ENCODE measurements at places on chromosomes 6 and 20. TPM values are rescaled to one million over a fixed set of nuclear protein-coding genes. Genes with fewer than 3 reads are reported as not detected.

DNA sequence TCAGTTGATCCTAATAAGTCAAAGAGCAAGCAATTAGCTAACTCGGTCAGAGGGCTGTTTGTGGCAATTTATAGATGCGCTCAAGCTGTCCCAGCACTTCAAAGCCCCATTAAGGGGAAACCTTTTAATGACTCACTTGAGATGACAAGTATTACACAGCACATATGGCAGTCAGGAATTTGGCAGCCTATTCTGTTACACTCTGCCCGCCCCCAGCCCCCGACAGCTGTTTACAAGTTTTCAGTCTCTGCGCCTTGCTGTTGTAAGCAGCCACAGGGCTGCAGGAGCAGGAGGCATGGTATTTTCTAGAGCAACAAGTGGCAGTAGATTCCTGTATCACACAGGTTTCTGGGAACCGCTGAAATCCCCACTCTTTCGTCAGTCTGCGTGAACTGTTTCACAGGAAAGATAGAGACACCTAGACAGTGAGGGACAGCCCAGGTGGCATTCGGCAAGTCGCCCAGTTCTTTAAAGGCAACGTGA is 263.0 kb downstream of the FOXC1 start:
- DNase-seq = no peak

DNA sequence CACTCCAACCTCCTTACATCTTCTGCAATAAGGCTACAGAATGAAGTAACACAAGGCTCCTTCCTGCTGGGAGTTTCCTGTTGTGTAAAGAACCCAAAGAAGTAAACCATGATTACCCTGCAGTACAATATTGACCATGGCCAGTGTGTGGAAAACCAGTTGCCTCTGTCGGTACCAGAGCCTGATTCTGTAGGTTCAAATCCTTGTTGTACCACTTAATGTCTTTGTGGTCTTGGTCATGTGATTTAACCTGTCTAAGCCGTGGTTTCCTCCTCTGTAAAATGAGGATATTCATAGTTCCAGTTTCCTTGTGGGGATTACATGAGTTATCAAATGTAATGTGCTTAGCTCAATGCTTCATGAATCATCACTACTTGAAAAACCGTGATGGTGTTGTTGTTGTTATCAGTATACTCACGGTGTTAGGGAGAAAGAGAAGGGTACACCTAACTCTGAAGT is 60.3 kb upstream of the PRELID3B start:
- DNase-seq = no peak

DNA sequence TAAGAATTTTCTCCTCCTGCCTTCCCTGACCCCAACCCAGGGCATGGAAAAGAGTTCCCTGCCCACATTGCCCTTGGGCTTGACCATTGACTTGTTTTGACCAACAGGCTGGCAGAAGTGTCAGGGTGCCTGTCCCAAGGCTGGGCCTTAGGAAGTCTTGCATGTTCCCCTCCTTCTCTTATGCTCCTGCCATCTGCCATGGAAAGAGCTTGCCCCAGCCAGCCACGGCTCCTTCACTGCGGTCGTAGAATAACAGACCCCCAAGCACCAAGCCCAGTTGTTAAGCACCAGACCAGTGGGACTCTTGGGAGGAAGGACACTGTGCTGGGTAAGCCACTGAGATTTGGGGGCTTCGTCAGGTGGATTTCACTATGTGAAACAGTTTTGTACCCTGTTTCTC is 53.6 kb downstream of the SNX5 start:
- no peak for DNase-seq

GRCh38 chr20:31937820-31938219 is 14.0 kb downstream of the PDRG1 start:
- no peak for DNase-seq

GRCh38 chr20:25299806-25300205 is 51.9 kb downstream of the PYGB start:
- no peak for DNase-seq

- DNase-seq = no peak
Measured at GRCh38 chr6:111625461-111626391, 20.0 kb upstream of the TRAF3IP2 start.

DNA sequence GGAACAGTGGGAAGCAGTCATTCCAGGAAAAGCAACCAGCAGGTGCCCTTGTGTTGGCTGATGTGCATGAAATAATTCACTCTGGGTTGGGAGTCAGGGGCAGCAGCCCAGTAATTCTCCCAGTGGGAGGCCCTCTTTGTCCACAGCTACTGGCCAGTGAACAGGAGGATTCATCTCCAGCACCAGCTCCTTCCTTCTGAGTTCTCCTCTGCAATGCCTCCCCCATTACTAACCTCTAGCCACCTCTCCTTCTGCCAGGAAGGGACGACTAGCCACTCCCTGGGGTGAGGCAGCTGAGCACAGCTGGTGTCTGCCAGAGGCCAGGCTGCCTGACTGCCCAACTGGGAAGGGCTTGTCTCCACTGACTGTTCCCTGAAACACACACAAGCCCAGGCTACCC is 12.5 kb upstream of the R3HDML start:
- DNase-seq = no peak

The RNF182 gene
- not detected for total RNA-seq

The ADGB gene
- total RNA-seq = not detected

The DDRGK1 gene
- 128 TPM for total RNA-seq

The BMP2 gene
- total RNA-seq = not detected

The PAK5 gene
- not detected for total RNA-seq

The SEL1L2 gene
- total RNA-seq = not detected

The TINAG gene
- total RNA-seq = not detected
